NCI-H69 (cell line): ENCODE measurements at places on chromosomes 1 and 21.

GRCh38 chr1:225949041-225949440, 8.0 kb upstream of the LEFTY2 start:
- DNase-seq = no peak

DNA sequence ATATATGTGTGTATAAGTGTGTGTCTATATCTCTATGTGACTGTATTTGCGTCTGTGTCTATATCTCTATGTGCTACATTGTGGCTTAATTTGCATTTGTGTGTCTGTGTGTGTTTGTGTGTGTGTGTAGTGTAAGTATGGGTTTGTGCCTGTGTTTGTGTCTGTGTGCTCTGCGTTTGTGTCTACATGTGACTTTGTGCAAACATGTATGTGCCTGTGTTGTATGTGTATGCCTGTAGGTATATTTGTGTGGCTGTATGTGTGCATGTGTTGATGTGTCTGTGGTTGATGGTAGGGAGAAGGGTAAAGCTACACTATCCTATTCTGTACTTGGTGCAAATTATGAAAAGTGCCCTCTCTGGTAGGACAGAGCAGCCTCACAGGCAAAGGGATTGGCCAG, 7.3 kb upstream of the FGGY start:
- DNase-seq = no peak

GRCh38 chr1:207040181-207040533, 7.6 kb upstream of the C1orf116 start:
- no peak for DNase-seq

DNA sequence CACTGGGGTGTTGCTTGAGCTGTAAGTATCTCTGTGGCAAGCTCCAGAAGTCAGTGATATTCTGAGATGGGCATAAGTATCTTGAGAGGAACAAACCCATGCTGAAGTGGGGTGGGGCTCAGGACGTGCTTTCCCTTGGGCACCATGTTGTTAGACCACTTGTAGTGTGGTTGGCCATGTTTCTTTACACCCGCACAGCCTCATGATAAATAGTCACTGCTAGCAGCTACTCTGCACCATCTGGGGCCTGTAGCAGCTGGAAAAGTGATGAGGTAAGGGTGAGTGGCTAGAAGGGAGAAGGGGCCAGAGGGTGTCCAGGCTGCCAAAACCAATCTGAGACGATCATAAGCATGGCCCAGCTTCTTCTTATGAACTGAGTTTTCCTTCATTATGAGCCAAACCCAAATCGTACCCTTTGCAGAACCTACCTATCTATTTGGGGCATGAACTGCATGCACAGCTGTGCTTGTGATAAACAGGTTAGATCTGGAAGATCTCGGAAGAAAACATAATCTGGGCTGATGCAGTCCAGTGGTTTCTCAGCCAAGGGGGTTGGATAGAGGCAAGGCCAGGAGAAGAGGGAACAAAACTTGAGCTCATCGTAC, 91.9 kb upstream of the IRF2BP2 start:
- no peak for DNase-seq

DNA sequence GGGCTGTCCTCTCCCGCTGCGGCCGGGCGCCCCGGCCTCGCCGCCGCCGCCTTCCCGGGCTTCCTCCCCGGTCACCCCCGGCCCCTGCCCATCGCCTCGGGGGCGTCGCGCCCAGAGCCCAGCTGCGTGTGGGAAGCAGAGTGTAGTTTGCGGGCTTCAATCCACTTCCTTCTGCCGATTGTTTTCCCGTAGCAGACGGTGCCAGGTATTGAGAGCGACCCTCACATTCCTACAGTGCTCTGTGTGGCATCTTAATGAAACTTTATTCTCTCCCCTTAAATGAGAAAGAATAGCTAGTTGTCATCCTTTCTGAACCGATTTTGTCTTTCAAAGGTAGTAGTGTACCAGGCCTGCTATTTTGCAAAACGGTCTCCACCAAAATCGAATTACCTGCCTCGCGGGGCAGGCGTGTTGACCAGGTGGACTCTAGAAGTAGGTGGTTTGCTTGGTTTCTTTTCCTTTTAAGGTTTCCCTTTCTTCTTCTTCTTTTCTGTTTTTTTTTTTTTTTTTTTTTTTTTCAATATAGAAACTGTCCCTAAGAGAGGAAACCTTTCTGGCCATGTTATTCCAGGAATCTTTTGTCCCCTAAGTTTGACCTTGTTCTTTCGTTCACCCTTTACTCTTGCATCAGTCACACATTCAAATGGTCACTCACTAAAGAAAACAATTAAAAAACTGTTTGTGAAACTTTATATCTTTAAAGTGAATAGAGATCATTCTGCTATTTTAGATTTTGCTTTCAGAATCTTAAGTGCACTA, 881 bp downstream of the USP25 start:
- peak; percentile 81 for DNase-seq

DNA sequence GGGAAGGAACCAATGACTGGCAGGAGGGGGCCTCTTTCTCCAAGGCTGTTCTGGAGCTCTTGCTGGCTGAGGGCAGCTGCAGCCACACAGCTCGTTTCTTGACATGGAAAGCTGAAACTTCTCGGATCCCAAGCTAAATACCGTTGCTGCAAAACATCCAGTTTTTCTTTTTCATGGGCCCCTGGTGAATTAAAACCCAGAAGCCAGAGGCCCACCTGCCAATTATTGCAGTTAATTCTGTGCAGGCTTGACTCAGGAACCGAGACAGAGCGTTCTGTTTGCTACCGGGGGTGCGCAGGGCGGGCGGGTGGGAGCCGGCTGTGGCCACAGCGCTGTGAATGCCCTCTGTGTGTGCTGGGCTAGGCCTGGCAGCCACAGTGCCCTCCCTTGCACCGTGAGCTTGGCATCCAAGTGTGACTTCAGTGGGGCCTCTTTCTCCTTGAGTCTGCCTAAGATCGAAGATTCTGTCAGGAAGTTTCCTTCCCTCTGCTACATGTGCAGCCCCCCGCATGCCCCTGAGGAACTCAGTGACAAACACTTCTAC, 19.9 kb upstream of the KCNE2 start:
- DNase-seq = no peak

- DNase-seq = no peak
These were observed 430.9 kb upstream of the ADGRL2 start for GRCh38 chr1:81369833-81370232.

DNA sequence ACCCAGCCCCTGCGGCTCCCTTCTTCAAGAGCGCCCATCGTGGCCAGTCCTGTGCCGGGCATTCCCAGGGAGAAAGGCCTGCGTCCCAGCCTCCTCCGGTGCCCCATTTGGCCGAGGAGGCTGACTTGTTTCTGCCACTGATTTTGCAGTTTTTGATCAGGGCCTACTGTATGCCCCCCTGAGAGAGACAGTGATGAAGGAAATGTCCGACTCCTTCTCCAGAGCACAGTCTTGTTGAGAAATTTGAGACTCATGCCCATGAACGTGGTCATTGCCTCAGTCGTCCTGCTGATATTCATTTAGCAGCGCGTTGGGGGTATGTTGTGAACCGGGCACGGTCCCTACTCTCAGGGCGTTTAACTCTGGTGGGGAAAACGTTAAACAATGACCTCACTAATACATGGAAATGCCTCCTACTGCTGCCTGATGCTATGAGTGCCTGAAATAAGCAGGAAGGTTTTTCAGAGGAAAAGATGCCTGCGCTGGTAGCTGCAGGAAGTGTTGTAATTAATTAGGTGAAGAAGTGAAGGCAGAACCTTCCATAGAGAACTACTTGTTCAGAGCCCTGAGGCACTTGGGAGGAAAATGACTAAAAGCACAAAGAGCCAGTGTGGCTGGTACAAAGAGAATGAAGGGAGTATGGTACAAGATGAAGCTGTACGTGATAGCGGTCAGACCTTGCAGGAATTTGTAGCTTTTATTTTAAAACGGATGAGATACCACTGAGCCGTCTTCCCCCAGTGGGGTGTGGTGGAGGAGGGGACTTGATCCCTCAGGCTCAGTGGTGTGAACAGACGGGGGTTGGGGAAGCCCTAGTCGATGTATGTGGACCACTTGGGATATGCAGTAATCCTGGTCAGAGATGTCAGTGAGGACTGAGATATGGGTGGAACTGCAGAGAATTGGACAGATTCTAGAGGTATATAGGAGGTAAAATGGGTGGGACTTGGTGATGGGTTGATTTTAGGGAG, 730 bp downstream of the ZCCHC17 start:
- DNase-seq = peak; percentile 34

DNA sequence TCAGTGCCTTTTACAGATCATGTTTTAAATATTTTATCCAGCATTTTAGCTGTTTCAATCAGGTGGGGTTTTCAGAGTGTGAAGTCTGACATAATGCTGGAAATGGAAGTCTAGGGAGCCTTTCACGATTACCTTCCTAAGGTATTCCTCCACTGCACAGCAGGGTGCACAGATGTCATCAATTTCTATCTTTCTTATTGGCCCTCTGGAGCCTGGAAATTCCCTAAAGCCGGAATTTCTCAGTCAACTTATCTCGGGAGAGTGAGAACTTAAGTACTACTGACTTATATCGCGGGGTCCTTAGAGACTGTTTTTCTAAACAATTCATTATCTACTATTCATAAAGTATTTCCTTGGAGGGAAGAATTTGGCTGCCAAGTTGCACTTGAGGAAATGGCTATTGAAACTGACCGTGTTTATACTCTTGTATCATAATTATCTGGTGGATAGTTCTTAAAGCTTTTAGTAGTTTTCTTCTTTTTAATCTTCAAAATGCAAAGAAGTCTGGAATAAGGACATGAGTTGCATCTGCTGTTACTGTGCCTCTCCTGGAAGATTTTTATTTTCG, 311.8 kb upstream of the B3GALT2 start:
- DNase-seq = no peak
